CD4-positive, alpha-beta T cell treated with Interleukin-17A for 1 hour (primary cell): ENCODE measurements at places on chromosomes 2 and 18.

DNA sequence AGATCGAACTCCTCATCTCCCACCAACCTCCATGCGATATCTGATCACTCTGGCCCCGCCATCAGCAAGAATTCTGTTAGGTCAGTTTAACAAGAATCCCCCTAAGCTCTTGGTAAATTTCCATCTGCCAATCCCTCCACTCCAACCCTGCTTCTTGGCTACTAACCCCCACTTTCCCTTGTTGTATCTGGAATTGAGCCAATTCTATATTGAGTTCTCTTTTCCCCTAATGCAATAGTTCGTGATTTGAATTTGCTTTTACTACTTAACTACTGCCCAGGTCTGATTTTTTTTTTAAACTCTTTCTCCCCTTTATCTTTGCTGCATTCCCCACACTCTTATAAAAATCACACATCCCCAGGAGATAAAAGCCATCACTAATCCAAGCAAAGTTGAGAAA lies 159.3 kb upstream of the STK17B start:
- no peak for DNase-seq

DNA sequence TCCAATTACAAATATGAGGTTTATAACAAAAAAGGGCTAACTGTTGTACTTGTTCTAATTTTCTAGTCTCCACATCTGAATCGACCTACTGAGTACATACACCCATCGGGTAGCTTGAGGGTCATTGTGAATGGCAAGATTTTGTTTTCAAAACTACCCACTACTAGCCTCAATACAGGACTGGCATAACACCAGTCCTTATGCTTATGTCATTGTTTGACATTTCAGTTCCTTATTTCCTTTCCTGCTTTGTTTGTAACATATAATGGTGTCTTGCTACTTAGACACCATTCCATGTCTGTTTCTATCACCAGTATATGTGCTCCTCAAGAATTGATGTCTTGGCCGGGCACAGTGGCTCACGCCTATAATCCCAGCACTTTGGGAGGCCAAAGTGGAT lies 86.0 kb downstream of the EPHA4 start:
- no peak for DNase-seq

- DNase-seq: no peak
Observed at GRCh38 chr18:55323051-55323994, 264.7 kb downstream of the TCF4 start.

- no peak for DNase-seq
Observed at GRCh38 chr2:137005210-137005609, 239.9 kb downstream of the THSD7B start.

- DNase-seq: no peak
Observed at GRCh38 chr18:55003695-55004094, 44.4 kb upstream of the CCDC68 start.
